B cell (primary cell): ENCODE measurements at places on chromosomes 13 and 19. TPM values are rescaled to one million over a fixed set of nuclear protein-coding genes. Genes with fewer than 3 reads are reported as not detected.

The THSD1 gene
- polyA plus RNA-seq, result 0.58 and 1.2 TPM in 2 replicates

The ZNF560 gene
- polyA plus RNA-seq, result not detected in 2 replicates

The TEX29 gene
- 0.66 and 1.3 TPM in 2 replicates for polyA plus RNA-seq

The PRR20A gene
- not detected in 2 replicates for polyA plus RNA-seq

The CD209 gene
- polyA plus RNA-seq, result 0.10 TPM in 1 of 2 replicates, not detected in the other

The TEAD2 gene
- 1.6 and 5.8 TPM in 2 replicates for polyA plus RNA-seq

The SELENOV gene
- not detected in 2 replicates for polyA plus RNA-seq

The IQCN gene
- 52.0 and 106 TPM in 2 replicates for polyA plus RNA-seq

- no peak overlapping the region for H3K27ac ChIP-seq
- H3K4me1 ChIP-seq, result peaks cover 1% of the 10 kb centered on the region
- H3K27me3 ChIP-seq, result no peaks in the 10 kb centered on the region
Measured at GRCh38 chr19:8396563-8397203, 6.5 kb downstream of the RAB11B start.

- peaks cover 8% of the 10 kb centered on the region for H3K36me3 ChIP-seq
- peak overlapping the region; percentile 79 for H3K27ac ChIP-seq
- no peaks in the 10 kb centered on the region for H3K27me3 ChIP-seq
- H3K4me1 ChIP-seq, result peaks cover 19% of the 10 kb centered on the region
- no peak overlapping the region for H3K4me3 ChIP-seq
Measured at GRCh38 chr13:30648522-30649012, 30.8 kb downstream of the USPL1 start.

DNA sequence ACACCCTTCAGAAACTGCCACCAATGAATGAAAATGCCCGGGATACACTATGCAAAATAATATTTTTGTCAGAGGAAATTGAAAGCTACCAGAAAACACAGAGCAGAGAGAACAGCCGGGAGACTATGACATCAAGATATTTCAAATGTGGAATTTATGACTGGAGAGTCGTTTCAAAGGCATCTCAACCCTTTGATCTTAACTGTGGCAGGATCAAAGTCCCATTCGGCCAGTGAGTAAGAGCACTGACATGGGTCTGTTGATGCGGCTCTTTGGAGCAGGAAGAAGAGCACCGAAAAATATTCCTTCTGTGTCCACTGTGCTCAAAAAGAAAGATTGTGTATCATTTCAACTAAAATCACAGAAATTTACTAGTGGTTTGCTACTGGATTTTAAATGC is 201.9 kb downstream of the RFC3 start:
- DNase-seq, result no peak
- H3K27me3 ChIP-seq, result no peaks in the 10 kb centered on the region
- no peak overlapping the region for H3K27ac ChIP-seq
- H3K4me3 ChIP-seq, result no peak overlapping the region
- no peaks in the 10 kb centered on the region for H3K36me3 ChIP-seq
- no peaks in the 10 kb centered on the region for H3K4me1 ChIP-seq

DNA sequence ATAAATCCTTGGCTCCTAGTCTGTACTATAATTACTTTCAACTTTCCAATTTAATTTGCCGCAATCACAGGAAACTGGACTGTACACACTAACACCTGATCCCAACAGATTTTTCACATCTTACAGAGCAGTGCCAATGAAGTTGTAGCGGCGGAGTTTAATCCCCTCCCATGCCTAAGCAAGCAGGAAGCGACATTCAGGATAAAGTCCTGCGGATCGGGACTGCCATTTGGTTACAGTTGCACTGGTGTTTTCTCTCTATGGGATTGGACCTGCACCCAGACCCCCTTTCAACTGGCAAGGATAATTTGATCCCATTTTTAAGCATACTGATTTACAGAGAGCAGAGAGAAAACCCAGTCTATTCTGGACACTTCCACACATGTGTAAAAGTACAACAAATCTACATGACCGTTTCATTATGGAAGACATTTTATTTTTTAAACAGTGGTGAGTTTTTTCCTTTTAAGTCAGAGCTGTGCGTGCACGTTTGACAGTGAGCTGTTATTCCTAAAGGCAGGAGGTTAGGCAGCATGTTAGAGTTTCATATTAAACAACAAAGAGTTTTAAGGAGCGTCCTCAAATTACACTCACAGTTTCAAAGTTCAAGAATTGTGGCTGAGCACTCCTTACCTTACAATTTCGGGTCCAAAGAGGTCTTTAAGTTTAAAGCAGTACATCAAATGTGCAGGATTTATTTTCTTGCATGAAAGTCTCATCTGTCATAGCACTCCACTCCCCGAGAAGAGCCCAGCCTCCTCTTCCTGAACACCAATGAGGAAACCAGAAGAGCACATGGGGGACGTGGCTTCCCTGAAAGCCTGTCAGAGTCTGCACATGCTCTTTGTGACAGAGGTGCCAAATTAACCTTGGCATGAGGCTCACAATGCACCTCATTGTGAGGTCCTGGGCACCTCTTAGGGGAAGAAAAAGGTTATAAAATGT is 141.6 kb upstream of the RFC3 start:
- H3K36me3 ChIP-seq, result no peaks in the 10 kb centered on the region
- H3K4me3 ChIP-seq, result no peak overlapping the region
- no peaks in the 10 kb centered on the region for H3K27me3 ChIP-seq
- no peak overlapping the region for H3K27ac ChIP-seq
- peaks cover 11% of the 10 kb centered on the region for H3K4me1 ChIP-seq

GRCh38 chr13:36847606-36848005 is 28.6 kb downstream of the RFXAP start:
- no peak overlapping the region for H3K4me3 ChIP-seq
- DNase-seq, result no peak
- no peaks in the 10 kb centered on the region for H3K36me3 ChIP-seq
- no peaks in the 10 kb centered on the region for H3K4me1 ChIP-seq
- H3K27me3 ChIP-seq, result no peaks in the 10 kb centered on the region

GRCh38 chr19:8476524-8476923 is 25.9 kb downstream of the PRAM1 start:
- peaks cover 69% of the 10 kb centered on the region for H3K36me3 ChIP-seq
- H3K4me1 ChIP-seq, result peaks cover 45% of the 10 kb centered on the region
- DNase-seq, result no peak
- H3K4me3 ChIP-seq, result no peak overlapping the region
- peak overlapping the region; percentile 27 for H3K27ac ChIP-seq
- H3K27me3 ChIP-seq, result no peaks in the 10 kb centered on the region

DNA sequence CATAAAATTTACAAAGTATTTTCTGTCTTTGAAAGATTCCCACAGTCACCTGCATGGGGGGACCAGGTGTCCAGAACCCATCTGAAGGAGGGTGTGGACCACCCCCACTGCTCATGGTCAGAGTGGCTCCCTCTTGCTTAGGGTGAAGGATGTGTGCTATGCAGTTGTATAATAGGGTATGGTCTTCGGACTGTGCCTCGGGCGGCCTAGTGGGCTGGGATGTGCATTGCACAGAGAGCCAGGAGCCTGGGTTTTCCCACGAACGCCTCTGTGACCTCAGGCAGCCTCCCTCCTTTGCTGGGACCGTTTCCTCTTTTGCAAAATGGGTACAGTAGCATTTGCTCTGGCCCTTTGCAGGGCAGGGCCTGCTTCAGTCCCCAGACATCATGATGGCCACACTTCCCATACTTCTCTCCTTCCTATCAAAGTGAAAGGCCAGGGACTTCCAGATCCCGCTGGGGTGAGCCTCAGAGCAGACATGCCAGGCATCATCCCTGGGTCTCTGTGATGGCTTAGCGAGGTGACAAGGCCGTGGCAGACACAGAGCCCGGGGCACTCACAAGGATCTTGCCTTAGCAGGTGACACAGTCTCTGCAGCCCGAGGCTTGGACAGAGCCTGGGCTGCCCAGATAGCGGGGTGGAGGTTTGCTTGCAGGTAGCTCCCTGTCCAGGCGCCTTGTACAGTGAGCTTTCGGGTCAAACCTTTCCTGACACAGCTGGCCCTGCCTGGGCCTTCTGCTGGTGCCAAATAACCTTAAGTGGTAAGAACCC is 59.4 kb upstream of the ZNF536 start:
- no peak for DNase-seq
- H3K36me3 ChIP-seq, result no peaks in the 10 kb centered on the region
- no peak overlapping the region for H3K4me3 ChIP-seq
- no peaks in the 10 kb centered on the region for H3K4me1 ChIP-seq
- no peak overlapping the region for H3K27ac ChIP-seq

GRCh38 chr13:111623208-111623607 is 302.8 kb downstream of the TEX29 start:
- H3K27ac ChIP-seq, result no peak overlapping the region
- no peaks in the 10 kb centered on the region for H3K27me3 ChIP-seq

- H3K4me3 ChIP-seq, result no peak overlapping the region
- H3K36me3 ChIP-seq, result no peaks in the 10 kb centered on the region
- H3K27ac ChIP-seq, result no peak overlapping the region
- H3K27me3 ChIP-seq, result no peaks in the 10 kb centered on the region
Measured at GRCh38 chr13:82088781-82089180, 1747.9 kb upstream of the SPRY2 start.

DNA sequence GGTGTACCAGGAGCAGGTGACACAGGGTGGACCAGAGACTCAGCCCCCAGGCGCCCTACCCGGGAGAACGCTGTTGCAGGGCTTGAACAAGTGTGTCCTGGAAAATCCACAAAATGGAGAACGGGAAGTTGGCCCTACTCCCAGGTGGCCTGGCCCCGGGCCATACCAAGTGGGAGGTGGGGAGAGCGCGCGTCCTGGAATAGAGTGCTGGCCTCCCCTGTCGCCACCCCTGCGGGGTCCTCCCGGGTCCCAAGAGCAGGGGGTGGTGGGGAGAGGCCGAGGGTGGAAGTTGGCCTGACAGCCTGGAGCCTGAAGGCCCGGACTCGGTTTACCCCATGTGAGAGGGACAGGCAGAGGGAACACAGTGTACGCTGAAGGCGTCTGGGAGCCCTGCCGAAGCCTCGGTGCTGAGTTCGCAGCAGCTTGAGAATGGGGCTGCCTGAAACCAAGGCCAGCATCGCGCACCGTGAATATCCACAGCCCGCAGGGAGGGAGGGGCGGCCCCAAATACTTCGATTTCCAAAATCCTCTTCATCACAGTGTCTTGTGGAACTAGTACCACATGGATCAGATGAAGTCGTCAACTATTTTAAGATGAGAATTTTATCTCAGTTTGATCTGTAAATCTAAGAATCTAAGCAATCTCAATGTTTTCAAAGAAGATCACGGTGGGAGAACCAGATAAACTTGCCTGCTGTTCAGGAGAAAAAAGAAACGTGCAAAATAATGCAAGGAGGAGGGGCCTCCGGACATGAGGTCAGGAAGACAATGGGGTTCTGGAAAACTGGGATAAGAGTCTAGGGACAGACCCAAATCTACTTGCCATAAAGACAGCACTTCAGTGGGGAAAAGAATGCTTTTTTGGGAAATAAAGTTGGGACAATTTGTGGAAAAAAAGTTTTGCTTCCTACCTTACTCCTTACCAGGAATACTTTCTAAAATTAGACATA is 10.4 kb upstream of the KLF16 start:
- H3K36me3 ChIP-seq, result no peaks in the 10 kb centered on the region
- H3K27ac ChIP-seq, result peak overlapping the region; percentile 96
- peak; percentile 25 for DNase-seq
- H3K27me3 ChIP-seq, result no peaks in the 10 kb centered on the region

GRCh38 chr19:35049456-35049855 is 7.9 kb downstream of the HPN start:
- no peak overlapping the region for H3K4me3 ChIP-seq
- no peak for DNase-seq
- no peak overlapping the region for H3K27ac ChIP-seq
- H3K4me1 ChIP-seq, result peaks cover 13% of the 10 kb centered on the region
- no peaks in the 10 kb centered on the region for H3K27me3 ChIP-seq

GRCh38 chr19:49573009-49573408 is 7.3 kb downstream of the NOSIP start:
- H3K36me3 ChIP-seq, result no peaks in the 10 kb centered on the region
- H3K27ac ChIP-seq, result no peak overlapping the region
- peaks cover 8% of the 10 kb centered on the region for H3K4me1 ChIP-seq
- DNase-seq, result no peak
- H3K4me3 ChIP-seq, result no peak overlapping the region

- H3K27ac ChIP-seq, result no peak overlapping the region
- no peaks in the 10 kb centered on the region for H3K27me3 ChIP-seq
- no peak for DNase-seq
Measured at GRCh38 chr13:95530178-95530577, 22.3 kb upstream of the CLDN10 start.
